Pancreas (tissue), 10 donors: ENCODE measurements at places on chromosomes 13 and 19.

DNA sequence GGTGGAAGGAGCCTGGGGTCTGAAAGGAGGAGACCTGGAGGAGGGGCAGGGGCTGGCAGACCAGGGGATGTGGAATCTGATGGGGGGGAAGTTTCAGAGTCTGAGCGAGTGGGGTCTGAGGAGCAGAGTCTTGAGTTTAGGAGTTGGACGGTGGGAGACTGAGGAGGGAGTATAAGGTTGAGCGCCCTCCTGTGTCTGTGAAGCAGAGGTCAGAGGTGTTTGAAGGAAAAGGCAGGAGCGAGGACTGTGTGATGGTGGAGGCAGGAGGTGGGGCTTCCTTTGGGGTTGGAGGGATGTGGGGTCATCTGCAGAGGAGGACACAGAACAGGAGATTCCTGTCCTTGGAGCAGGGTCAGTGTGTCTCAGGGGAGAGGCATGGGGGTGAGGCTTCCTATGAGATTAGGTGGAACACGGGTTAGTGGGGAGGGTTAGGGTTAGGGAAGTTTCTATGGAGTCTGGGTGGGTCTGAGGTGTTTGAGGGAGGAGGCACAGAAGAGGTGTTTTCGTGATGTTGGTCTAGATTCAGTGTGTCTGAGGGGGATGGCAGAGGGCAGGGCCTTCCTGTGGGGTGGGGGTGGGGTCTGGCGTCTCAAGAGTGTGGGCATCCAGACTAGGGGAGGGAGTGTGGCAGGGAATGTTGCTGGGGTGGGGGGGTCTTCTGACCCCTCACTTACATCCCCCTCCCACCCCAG, 8.3 kb downstream of the RYR1 start:
- DNase-seq: no peak

DNA sequence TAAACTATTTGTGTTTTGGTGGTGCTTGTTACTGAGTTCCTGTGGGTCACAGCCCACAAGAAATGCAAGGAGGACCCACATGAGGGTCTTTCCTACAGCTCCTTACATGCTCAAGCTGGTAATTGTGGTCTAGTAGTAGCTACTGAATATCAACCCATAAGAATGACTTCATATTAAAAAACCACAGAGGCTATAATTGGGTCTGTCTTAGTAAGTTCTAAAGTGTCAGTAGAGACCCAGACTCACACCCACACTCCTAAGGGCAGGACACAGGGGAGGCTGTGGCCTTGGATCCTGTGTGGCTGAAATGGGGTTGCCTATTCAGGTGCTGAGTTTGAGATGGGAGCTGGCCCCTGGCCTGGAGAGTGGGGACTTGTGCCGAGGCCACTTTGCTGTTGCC, 19.6 kb downstream of the TFDP1 start:
- DNase-seq: no peak

DNA sequence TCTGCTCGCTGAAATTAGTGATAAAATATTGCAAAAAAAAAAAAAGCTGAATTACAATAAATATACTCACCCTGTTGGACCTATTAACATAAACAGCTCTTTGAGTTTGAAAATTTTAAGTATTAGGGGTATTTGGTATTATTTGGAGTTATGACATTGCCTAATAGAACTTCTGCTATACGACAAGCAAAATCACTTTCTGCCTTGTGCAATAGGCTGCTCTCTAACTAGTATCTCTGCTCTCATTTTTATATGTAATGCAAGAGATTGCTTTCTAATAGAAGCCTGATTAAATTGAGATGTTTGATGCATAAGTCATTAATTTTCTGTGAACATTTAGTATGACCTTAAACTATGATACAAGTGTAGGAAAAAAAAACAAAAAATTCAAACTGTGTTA, 5.3 kb downstream of the RGS9BP start:
- DNase-seq: no peak

GRCh38 chr13:103894626-103895025, 828.4 kb upstream of the SLC10A2 start:
- no peak for DNase-seq

GRCh38 chr13:29959603-29960002, 109.2 kb upstream of the UBL3 start:
- no peak for DNase-seq

- DNase-seq: no peak
Measured at GRCh38 chr13:104286566-104287290, 1220.5 kb upstream of the SLC10A2 start.

DNA sequence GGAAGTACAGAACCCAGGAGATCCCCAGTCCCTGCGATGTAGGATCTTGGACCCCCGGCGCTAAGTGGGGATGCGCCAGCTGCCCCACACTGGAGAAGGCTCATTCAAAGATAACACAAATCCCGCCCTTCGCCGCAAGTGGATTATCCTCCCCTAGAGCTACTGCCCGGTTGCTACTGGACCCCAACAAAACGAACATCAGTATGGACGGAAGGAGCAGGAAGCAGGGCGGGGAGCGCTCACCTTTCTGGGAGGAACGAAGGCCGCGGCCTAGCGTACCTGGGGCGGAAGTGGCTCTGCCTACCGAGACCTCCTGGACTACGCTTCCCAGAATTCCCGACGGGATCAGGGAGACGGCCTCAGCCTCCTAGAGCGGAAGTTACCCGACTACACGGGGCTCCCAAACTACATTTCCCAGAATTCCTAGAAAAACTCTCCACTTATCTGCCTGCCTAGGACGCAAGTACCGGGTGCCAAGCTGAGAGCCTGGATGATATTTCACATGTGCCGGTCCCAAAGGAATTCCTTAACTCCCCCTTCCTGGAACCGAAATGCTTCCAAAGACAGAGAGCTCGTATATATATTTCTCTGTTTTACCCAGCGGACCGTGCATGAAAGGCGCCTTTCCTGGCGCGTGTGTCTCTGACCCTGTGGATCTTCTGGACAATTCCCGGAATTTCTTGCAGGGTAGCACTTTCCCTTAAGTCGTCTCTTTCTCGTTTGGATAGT, at the start of gene ZNF112:
Gene ZNF112, minus strand, starts transcription at position 298 of the 729 bp plus-strand sequence. CDS start 16,141 bp downstream, outside the sequence.
- peak; percentile 95 for DNase-seq

DNA sequence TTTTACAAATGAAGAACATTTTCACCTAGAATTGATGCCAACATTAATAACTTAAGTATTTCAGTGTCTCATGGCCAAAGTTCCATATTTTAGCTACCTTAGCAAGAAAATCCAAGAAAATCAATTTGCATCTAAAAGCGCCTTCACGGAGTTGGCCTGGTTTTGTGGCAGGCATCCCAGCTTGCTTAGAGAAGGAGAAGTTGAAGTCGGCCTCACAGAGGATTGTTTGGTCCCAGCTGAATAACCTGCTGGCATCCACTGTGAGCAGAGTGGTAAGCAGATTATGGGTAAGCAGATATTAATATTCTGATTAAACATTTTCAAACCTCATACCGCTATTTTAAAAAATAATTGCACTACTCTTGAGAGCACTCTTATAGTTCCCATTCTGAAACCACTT, 62.3 kb upstream of the STARD13 start:
- DNase-seq: no peak

- DNase-seq: no peak
Measured at GRCh38 chr13:86974251-86974994, 696.7 kb upstream of the SLITRK5 start.

- DNase-seq: peak; percentile 26
Measured at GRCh38 chr19:18634612-18635297, 2.1 kb upstream of the KLHL26 start.

GRCh38 chr19:47430041-47430802, 10.9 kb upstream of the MEIS3 start:
- DNase-seq: no peak

DNA sequence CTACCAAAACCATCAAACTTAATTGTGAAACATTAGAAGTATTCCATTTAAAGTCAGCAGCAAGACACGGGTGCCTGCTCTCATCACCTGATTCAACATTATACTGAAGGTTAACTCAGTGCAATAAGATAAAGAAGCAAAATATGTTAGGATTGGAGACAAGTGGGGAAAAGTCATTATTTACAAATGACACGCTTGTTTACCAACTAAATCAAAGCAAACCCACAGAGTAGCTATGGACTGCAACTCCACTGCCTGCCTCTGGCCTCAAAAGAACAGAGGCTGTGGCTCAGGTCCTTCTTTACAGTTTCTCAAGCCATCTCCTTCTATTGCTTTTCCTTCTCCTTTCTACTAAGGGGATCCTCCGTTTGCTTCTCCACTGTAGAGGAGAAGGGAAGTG, 21.0 kb upstream of the ATP12A start:
- no peak for DNase-seq

- DNase-seq: peak; percentile 41
Measured at GRCh38 chr19:7597689-7598088, 2.0 kb downstream of the CAMSAP3 start.

- DNase-seq: no peak
Measured at GRCh38 chr13:110328573-110328972, 21.5 kb downstream of the COL4A2 start.

GRCh38 chr19:13830114-13830740, 35.0 kb downstream of the ZSWIM4 start:
- DNase-seq: no peak

DNA sequence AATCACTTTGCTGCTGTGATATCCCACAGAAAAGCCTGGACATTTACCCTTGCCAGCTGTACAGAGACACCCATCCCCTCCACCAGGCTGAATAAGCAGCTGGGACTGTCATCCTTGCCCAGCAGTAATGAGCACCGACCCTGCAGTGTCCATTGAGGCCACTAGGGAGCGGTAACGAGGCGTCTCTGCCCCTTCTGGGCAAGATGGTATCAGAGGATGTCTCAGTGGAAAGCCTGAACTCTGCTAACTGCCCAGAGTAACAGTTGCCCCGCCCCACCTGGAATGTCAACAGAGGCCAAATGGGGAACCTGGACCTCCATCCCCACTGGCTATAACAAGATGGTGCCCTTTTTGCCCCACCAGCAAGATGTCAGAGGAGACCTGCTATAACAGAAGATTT, 22.8 kb upstream of the CEACAM20 start:
- no peak for DNase-seq

- no peak for DNase-seq
Measured at GRCh38 chr19:51803967-51804366, 9.0 kb downstream of the FPR3 start.

- no peak for DNase-seq
Measured at GRCh38 chr19:14102756-14103155, 12.2 kb upstream of the SAMD1 start.

DNA sequence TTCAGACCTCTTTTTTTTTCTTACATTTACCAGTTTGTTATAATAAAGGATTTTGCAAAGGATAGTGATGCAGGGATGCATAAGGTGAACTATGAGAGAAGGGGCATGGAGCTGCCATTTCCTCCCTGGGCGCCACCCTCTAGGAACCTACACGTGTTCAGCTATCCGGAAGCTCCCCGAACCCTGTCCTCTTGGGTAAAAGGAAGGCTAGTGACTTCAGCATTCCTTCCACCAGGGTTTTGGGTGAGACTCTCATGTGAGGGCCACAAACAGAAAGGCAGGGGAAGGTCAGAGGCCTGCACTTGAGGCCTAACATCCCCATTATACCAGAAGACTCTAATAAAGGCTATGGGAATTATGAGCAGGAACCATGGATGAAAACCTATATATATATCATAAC, 57.3 kb downstream of the IFT88 start:
- DNase-seq: no peak

DNA sequence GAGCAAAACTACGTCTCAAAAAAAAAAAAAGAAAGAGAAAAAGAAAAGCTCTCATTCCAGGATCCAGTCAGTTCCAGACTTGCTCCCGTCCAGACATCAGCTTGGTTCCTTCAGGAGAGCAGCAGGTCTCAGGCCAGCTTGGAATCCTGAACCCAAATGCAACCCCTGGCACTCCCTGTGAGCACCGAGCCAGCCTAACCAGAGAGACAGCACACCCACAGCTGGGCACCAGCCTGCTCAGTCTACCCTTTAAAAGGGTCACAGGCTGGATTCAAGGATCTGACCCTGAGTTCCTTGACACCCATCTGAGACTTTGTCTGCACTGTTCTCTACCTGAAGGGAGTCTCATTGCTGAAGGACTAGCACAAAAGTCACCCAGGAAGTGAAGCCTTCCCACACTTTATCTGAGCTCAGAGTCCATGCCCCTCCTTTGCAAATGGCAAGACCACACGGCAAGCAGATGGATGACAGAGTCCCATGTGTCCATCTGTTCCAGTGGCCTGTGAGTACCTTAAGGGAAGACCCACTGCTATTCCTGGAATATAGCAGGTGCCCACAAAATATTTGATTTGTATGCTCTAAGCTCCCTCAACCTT, 1.4 kb downstream of the PEPD start:
- no peak for DNase-seq

DNA sequence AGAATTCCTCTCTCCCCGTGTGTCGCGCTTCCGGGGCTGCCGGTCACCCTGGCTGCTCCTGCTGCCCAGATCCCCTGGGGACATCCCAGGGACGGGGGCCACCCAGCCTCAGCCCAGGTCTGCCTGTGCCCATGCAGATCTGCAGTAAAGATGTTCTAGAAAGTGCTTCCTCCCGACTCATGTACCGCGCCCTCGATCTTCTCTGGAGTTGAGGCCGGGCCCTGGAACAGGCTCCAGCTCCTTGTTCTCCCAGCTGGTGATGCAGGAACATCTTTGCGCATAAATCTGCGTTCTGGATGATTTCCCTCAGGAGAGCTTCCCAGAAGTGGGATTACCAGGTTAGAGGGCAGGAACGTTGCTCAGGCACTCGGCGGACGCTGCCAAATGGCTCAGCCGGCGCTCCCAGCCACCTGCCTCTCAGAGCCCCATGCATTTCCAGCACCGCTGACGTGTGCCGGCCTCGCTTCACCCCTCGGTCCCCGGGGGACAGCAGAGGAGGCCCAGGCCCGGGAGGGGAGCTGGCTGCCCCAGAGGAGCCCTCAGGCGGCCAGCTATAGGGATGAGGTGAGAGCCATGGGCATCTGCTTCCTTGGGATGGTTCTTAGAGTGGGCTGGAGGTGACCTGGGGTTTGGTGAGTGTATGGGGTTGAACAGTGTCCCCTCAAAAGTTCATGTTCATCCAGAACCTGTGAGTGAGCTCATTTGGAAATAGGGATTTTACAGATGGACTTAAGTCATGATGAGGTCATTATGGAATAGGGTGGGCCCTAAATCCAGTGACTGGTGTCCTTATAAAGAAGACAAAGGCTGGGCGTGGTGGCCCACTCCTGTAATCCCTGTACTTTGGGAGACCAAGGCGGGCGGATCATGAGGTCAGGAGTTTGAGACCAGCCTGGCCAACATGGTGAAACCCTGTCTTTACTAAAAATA, 42.6 kb downstream of the CRTC1 start:
- DNase-seq: no peak

- DNase-seq: peak; percentile 62
Measured at GRCh38 chr19:13164343-13165161, 14.3 kb downstream of the IER2 start.

DNA sequence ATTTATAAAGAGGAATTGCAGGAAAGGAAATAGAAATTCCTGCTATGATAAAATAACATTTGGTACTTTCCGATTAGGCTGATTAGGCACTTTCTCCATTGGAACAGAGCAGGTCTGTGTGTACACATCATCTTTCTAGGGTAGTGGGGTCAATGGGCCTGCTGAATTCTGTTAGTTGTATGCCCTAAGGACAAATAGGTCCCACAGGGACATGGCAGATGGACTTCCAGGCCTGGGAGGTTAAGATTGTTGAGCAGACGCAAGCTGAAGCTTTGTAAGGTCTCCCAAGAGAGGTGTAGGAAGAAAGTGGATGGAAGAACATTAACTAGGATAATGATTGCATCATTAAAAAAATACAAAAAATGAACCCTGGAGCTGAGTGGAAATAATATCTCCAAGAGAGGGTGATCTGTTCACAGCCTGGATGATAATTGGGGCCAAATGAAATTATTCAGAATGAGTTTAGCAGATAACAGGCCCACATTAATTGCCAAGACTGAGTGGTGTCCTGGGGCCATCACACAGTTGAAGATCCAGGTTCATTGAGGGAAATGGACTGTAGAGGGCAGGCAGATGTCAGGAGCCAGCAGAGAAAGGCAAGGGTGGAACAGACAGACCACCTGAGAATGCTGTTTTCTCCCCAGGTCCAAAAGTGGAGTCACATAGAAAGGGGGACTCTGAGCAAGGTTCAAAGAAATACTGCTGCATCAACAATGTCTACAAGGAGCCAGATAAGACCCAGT, 215.1 kb downstream of the DNAJC15 start:
- no peak for DNase-seq
